Smooth muscle cell of the brain vasculature (primary cell): ENCODE measurements at places on chromosomes 13 and 19.

DNA sequence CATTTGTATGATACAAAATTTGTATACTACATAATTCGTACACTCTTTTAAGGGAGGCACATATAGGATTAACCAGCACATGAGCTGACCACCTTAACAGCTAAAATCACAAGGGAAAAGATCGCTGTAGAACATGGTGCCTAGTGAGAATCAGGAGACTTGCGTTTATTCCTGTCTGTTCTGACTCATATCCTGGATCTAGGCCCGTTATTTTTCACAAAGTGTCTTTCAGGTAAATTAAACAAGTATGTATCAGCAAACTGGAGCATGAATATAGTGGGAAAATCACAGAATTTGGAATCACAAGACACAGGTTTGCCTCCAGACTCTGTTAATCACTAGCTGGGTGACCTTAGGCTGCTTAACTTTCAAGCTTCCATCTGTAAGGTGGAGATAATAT lies 47.5 kb upstream of the ESD start:
- DNase-seq, result no peak

- no peak for DNase-seq
Measured at GRCh38 chr19:12948612-12949362, 3.1 kb downstream of the RAD23A start.

DNA sequence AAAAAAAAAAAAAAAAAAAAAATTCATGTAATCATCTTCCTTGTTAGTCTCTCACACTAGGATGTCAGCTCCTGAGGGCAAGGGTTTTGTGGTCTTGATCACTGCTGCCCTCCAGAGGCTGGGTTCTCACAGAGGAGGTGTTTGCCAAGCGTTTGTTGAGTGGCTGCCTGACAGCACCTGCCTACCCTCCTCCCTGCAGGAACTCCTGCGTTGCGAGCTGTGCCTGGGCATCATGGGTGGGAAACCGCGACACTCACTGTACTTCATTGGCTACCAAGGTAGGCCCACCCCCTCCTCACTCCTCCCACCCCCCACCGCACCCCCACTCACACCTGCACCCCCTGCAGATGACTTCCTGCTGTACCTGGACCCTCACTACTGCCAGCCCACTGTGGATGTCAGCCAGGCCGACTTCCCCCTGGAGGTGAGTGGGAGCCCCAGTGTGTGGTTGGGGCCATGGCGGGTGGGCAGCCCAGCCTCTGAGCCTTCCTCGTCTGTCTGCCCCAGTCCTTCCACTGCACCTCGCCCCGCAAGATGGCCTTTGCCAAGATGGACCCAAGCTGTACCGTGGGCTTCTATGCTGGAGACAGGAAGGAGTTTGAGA lies 8.1 kb downstream of the ATG4D start:
- DNase-seq, result no peak

GRCh38 chr19:4984106-4984380 lies 15.1 kb downstream of the KDM4B start:
- DNase-seq, result no peak

- DNase-seq, result no peak
Measured at GRCh38 chr13:93260591-93260990, 34.0 kb downstream of the GPC6 start.
